ENCODE measurements at places on chromosomes 13 and 19.

GRCh38 chr13:106484537-106485193 is 50.8 kb downstream of the EFNB2 start:
- no peak for DNase-seq

GRCh38 chr13:54949735-54950134 is 1921.1 kb downstream of the OLFM4 start:
- no peak for DNase-seq

- no peak for DNase-seq
Measured at GRCh38 chr13:27504868-27505194, 54.5 kb upstream of the MTIF3 start.

- DNase-seq: peak; percentile 77
Measured at GRCh38 chr13:95644601-95645052, at the start of gene DZIP1. Gene DZIP1 (minus strand): TSS chr13:95644706. CDS start chr13:95642029, 2,677 bp downstream.

DNA sequence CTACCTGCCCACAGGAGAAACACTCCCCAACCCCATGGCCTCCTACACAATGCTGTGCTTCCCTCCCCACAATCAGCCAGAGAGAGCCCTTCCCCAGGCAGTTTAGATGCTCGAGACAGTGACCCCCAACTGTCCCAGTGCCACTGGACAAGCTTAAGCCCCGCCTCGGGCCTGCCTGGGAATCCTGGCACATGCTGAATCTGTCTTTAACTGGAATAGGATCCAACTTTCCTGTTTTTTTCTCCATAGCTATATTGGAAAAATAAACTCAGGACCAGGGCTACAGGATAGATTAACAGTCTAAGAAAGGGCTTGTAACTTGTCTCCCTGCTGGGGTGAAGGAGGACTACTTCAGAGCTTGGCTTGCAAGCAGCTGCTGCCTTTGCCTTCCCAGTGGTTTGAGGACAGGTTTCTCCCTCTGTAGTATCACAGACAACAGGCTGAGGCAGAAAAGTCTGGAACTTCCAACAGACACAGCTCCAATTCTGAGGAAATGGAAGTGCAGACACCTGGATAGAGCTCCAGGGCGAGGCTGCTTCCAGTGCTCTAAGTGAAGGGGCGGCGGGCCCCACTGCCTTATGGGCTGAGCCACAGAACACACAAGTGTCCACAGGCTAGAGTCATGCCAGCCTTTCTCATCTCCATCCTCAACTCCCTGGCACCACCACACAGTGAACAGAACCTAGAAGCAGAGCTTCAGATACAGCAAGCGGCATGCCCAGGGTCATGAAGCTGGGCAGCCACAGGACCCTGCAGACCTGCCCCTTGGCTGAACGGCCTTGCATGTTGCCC is 228.3 kb downstream of the TUBA3C start:
- no peak for DNase-seq
